ENCODE measurements at places on chromosomes 1 and 21. TPM values are rescaled to one million over a fixed set of nuclear protein-coding genes. Genes with fewer than 3 reads are reported as not detected.

- DNase-seq, result no peak
Observed at GRCh38 chr1:94680039-94680377, 138.4 kb upstream of the F3 start.

GRCh38 chr1:39777306-39777705 lies 6.2 kb upstream of the OXCT2 start:
- no peak for DNase-seq

DNA sequence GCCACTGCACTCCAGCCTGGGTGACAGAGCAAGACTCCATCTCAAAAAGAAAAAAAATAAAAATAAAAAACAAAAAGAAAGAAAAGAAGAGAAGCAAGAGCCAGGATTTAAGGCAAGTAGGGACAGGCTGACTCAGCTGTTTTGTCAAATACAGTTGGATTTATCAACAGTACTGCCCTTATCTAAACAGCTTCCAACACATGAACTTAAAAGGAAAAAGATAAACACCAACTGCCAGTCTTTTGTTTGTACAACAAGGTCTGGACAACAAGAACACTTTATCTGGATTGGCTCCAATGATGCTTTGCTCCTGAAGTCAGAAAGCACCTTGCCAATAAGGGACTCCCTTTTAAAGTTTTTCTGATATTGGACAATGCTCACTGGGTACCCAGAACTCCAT lies 886.0 kb downstream of the ADGRL2 start:
- DNase-seq, result no peak

GRCh38 chr1:200684015-200684414 lies 14.3 kb upstream of the DDX59 start:
- no peak for DNase-seq

GRCh38 chr1:53134961-53135734 lies 7.3 kb downstream of the SLC1A7 start:
- no peak for DNase-seq

- DNase-seq, result no peak
Observed at GRCh38 chr1:241423541-241424479, 66.8 kb upstream of the RGS7 start.

- no peak for DNase-seq
Observed at GRCh38 chr1:227781314-227781930, 34.1 kb upstream of the PRSS38 start.

DNA sequence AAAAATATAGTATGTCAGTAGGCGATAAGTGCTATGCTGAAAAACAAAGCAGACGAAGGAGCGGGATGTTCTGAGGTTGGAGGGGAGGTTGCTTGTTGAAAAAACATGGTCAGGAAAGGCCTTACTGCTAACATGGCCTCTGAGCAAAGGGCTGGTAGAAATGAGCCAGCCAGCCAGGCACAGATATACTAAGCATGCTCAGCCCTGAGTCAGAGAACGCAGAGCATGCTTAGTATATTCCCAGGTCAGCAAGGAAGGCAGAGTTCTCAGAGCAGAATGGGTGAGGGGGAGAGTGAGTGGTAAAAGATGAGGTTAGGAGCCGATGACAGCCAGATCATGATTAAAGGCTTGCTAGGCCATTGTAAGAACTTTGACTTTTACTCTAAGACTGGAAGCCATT lies 36.7 kb downstream of the ZBTB40 start:
- DNase-seq, result no peak

GRCh38 chr1:78491451-78492071 lies 787 bp downstream of the PTGFR start:
- no peak for DNase-seq

The INKA2 gene
- total RNA-seq, result not detected

DNA sequence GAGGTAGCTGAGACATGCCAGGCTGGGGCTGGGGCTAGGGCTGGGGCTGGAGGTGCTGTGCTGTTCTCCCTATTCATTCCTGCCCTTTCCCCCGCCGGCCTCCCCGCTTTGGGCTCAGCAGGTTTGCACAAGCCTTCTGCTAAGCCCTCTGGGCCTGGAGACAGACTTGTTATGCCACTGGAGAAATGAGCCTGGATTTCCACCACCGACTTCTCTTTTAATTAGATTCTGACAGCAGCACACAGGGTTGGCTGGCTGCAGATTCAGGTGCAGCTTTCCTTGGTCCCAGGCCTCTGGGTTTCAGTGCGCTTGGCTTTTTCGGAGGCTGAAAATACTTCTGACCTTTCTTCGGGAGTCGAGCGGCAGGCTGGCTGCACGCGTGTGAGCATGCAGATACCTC lies 71.5 kb upstream of the ACTL8 start:
- DNase-seq, result no peak

The OR2L13 gene
- not detected for total RNA-seq

The PIGV gene
- 8.8 TPM for total RNA-seq

DNA sequence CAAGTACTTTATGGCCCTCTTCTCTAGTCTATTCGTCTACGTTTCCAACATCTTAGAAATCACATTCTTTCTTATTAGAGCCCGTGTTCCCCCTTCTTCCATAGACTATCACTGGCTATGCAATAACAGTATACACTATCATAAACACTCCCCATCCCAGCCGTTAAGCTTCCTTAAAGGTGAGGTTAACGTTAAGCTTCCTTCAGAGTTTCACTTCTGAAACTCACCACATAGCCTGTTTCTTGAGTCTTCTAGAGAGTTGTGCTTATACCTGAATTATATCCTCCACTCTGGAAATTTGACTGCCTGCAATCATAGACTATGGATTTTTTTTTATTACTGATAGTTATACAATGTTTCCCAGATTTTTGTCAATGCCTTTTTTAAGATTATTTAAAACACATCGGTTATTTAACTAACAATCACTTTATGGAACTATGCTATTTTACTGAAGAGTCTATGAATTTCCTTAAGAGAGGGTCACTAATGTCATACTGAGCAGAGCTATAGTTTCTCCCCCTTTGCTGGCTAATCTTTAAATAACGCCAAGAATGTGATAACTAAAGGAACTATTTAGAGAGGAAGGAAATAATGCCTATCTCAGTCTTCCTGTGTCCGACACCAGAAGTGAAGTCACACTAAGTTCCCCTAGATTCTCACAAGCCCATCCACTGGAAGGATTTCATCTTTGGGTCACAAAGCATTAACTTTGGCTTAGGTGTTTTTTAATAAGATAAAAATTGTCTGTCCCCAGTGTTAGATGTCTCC lies 16.8 kb downstream of the FCER1A start:
- no peak for DNase-seq

Measured in ascending aorta (tissue), 2 donors.